Cardiac atrium fibroblast (primary cell): ENCODE measurements at places on chromosomes 3 and 15. TPM values are rescaled to one million over a fixed set of nuclear protein-coding genes. Genes with fewer than 3 reads are reported as not detected.

Gene ATP13A5
- not detected in 2 replicates for total RNA-seq

Gene FANCD2OS
- total RNA-seq, result not detected in 2 replicates

Gene CCR3
- total RNA-seq, result not detected in 2 replicates

Gene CCR8
- not detected in 2 replicates for total RNA-seq

Gene ZNF501
- total RNA-seq, result 3.1 and 11.9 TPM in 2 replicates

Gene ADAMTS7
- total RNA-seq, result 16.8 and 19.9 TPM in 2 replicates

Gene ILDR1
- total RNA-seq, result not detected in 2 replicates

Gene PPP2R3A
- 11.5 and 12.3 TPM in 2 replicates for total RNA-seq

Gene PRTG
- 1.3 and 5.8 TPM in 2 replicates for total RNA-seq

Gene ATP10A
- 0.97 and 1.4 TPM in 2 replicates for total RNA-seq

Gene IL17RB
- not detected in 2 replicates for total RNA-seq

Gene ZDHHC19
- not detected in 2 replicates for total RNA-seq

Gene NOX5
- total RNA-seq, result 0.18 TPM in 1 of 2 replicates, not detected in the other

Gene LRRIQ4
- total RNA-seq, result not detected in 2 replicates

Gene IL5RA
- not detected in 2 replicates for total RNA-seq

Gene FBXL2
- 8.3 and 11.2 TPM in 2 replicates for total RNA-seq

Gene LYZL4
- total RNA-seq, result not detected in 2 replicates

Gene CHDH
- under 0.01 TPM in 1 of 2 replicates, not detected in the other for total RNA-seq

Gene THUMPD3
- 10.3 and 14.1 TPM in 2 replicates for total RNA-seq

Gene SLCO2A1
- total RNA-seq, result 4.2 and 4.5 TPM in 2 replicates

Gene LRRK1
- total RNA-seq, result 11.2 and 13.0 TPM in 2 replicates

Gene CERS3
- not detected in 2 replicates for total RNA-seq

Gene GNAT1
- total RNA-seq, result not detected in 2 replicates

Gene PATL2
- under 0.01 TPM in 1 of 2 replicates, not detected in the other for total RNA-seq

Gene TIGIT
- total RNA-seq, result 0.32 TPM in 1 of 2 replicates, not detected in the other

Gene C3orf80
- total RNA-seq, result 0.18 and 0.81 TPM in 2 replicates

Gene EIF4E3
- total RNA-seq, result 1.5 and 1.6 TPM in 2 replicates

Gene MAPKBP1
- total RNA-seq, result 4.3 and 4.9 TPM in 2 replicates

Gene CFAP100
- total RNA-seq, result not detected in 2 replicates

Gene SLC9C1
- total RNA-seq, result 0.16 TPM in 1 of 2 replicates, not detected in the other

Gene MLF1
- 4.9 and 16.8 TPM in 2 replicates for total RNA-seq

Gene ZNF385D
- total RNA-seq, result 0.72 and 1.5 TPM in 2 replicates
